ENCODE measurements at places on chromosomes 2 and 18.

- no peak for DNase-seq
Observed at GRCh38 chr2:127642706-127643438, 3.1 kb upstream of the GPR17 start.

DNA sequence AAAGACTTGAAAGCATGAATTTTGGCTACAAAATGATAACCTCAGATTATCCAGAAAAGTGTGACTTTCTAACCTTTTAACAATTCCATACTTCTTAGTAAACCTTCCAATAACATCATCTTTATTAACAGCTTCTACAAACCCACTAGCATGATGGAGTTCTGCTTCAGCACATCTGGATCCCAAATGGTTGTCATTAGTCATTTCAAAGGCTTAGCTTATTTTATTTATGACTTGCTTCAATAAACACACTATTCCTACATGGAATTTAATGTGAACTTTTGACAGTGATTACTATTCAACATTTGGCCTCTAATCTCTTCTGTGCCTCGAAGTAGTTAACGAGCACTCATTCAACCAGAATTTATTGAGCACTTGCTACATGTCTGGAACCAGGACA, 808.3 kb downstream of the TSN start:
- DNase-seq, result no peak

- no peak for DNase-seq
Observed at GRCh38 chr2:159521272-159521671, 95.1 kb downstream of the BAZ2B start.

DNA sequence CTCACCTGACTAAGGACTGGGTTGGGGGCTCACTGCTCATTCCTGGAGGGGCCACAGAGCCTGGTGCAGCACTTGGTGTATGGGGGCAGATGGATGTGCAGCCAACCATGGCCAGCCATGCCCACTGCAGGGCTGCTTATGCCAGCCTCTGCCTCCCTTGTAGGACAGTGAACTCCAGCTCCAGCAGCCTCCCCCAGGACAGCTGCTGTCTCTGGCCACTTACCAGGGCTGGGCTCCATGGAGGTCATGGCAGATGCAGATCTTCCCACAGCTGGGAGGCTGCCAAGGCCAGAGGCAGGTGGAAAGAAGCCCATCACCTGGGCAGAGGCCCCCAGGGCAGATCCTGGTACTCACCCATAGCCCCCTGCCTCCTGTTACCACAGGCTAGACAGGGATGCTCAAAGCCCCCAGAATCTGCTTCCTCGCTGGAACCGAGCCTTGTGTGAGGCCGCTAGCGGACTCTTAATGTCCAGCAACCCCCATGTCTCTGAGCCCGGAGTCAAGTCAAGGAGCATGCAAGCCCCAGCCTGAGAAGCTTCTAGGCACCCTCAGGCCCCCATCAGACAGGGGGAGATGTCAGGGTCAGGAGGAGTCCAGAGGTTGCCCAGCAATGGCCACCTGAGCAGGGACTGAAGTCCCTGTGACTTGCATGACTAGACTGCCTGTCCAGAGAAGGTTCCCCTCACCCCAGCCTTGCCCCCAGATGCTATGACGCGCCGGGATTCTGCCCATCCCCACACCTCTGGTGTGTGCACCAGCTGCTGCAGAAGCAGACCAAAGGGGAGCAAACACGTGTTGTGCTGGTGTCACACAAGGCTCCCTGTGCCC, 123.6 kb downstream of the TWIST2 start:
- DNase-seq, result no peak

- no peak for DNase-seq
Observed at GRCh38 chr2:45178854-45179253, 169.6 kb upstream of the SIX2 start.

DNA sequence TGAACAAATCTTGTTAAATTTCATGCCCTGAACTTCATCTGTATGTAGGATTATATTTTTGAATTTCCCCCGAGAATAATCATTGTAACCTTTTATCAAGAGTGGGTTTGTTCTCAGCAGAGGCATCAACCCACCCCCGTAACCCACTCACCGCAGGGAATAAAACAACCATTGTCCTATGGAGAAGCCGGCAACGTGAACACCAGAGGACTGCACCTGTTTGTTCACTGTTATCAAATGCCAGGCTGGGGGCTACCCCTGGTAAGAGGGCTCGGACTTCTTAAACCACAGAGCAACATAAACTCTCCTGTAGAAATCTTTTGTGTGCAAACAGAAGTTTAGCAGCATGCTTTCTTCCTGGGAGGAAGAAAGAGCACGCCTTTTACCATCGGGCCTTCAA, 610.4 kb downstream of the ERBB4 start:
- DNase-seq, result no peak

DNA sequence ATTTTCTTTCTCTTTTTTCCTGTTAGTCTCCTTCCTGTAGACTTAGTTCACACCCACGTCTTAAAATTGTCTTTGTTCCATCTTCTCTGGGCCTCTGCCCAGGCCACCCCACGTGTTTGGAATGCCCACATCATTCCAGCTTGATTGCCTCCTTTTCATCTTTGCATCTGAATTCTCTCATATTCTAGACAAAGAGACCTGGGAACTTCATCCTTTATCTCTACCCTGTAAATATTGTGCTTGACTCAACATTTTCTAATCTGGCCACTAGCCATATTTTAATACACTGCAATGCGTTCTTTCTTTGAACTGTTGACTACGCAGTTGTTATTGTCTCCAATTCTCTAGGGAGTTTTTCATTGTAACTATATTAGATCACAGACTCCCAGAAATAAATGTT, 187.5 kb upstream of the NRXN1 start:
- DNase-seq, result no peak

- DNase-seq, result no peak
Observed at GRCh38 chr18:11676386-11676785, 12.7 kb upstream of the GNAL start.

DNA sequence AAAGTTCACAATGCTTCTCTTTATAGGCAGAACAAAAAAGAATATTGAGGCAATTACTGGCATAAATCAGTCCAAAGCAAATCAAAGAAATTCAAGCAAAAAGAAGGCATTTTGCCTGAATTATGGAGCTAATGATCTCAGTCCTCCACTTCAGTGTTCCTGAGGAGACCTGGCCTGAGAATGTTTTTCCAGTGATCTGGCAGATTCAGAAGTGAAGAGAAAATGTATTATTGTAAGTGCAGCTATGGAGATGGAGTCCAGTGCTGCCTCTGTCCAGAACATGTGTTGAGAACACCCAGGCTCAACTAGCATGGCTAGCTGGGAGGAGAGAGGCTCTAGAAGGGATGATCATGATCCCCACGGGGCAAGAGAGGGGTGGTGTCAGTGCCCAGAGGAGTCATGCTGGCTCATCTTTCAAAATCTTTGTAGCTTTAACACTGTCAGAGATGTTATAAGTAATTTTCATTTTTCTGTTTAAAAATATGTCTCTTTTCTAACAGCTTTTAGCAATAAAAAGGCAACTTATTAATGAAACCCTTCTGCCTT, 367.0 kb upstream of the RAB12 start:
- DNase-seq, result no peak

DNA sequence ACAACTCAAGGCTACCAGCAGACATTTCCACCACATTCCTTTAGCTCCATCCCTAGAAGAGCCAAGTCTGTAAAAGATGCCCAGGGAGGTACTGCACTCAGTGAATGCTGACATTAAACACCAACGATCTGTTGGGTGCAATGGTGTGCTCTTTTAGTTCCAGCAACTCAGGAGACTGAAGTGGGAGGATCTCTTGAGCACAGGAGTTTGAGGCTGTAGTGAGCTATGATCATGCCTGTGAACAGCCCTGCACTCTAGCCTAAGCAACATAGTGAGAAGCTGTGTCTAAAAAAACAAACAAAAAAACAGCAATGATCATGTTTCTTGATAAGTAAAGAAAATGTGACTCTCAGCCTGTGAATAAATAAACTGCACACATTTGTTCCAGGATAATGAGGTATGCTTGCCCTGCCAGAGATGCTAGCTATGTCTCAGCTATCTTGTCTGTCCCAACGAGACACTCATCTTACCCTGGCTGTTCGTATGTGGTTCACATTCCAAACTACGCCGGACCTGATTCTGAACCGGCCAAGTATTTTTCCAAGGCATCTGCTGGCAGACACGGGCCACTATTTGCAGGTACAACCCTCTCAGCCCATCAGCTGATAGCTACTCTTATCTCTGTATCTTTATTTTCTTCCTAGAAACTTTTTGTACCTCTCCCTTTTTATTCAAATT, 21.8 kb downstream of the TMEM182 start:
- DNase-seq, result no peak

DNA sequence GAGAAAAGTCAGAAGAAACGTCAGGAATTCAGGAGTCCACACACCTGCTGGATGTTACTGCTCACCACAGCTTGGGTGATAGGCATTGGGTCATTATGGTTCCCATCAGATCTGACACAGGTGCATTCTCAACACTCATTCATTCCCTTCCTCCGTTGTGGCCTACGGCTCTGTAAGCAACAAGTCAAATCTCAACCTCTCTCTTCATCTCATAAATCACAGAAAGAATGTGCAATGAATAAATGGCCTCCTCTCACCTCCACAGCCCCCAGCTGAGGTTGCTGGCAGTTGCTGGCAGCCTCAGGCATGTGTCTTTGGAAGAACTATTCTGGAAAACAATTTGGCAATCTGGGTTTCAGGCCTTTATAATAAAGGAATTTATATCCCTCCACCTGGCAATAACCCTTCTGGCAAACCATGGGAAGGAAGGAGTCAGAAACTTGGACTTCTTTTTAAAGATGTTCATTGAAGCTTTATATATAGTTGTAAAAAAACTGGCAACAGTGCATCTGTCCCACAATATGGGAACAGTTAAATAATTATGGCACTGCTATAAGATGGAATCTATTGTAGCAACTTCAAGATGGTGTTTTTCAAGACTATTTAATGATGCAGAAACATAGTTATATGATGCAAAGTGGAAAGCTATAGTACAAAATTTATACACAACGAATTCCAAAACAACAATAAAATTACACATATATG, 175.4 kb downstream of the ANAPC1 start:
- DNase-seq, result no peak

DNA sequence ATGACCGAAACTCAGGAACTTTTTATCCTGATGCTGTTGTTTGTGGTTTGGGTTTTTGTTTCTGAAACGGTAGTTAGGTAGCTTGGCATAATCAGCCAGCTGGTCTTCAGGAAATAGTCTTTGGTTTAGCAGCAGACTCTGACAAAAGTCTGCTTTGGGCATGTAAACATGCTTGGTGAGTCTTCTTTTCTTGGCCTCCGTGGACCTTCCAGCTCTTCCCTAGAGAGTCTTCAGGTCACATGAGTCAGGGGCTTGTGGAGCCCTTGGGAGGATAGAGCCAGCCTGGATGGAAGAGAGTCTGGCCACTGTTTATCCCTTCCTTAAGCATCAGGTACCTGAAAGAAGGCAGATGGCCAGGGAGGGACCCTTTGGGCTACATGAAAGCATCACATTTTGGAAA, 154.5 kb downstream of the MGAT5 start:
- no peak for DNase-seq

- no peak for DNase-seq
Observed at GRCh38 chr2:176087330-176088047, 3.7 kb upstream of the EVX2 start.

DNA sequence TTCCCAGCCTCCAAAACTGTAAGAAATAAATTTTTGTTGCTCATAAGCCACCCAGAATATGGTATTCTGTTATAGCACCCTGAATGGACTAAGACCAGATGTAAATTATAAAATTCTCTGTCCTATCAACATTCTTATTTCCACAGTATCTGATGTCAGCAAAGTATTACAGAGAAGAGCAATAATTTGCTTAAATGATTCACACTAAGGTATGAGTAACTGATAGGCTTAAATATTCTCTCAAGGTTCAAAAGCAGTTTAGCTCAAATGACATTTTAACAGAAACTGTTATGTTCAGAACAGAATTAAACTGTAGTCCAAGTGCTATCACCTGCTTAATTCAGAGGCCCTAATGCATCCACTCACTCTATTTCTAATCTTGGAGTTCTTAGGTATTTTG, 12.8 kb downstream of the SESTD1 start:
- no peak for DNase-seq

- no peak for DNase-seq
Observed at GRCh38 chr2:220985561-220985960, 586.5 kb downstream of the EPHA4 start.

GRCh38 chr2:230343747-230344146, 16.8 kb downstream of the SP140L start:
- DNase-seq, result no peak

GRCh38 chr2:47336259-47337238, 66.4 kb upstream of the MSH2 start:
- no peak for DNase-seq

DNA sequence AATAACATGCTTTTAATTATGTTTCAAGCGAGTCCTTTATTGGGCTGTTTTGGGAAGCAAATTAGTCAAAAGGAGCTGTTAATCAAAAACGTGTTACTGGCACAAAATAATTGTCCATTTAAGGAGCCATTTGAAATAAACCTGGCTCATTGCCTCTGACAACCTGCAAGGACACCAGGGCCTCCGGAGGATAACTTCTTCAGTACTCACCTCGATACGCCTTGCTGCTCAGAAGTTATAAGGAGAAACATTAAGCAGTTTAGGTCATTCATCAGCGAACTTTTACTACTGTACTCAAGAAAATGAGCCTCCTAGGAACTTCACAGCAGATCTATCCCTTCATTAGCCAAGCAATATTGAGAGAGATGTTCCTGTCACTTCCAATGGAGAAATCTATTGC, 1579.2 kb upstream of the ACVR2A start:
- no peak for DNase-seq

DNA sequence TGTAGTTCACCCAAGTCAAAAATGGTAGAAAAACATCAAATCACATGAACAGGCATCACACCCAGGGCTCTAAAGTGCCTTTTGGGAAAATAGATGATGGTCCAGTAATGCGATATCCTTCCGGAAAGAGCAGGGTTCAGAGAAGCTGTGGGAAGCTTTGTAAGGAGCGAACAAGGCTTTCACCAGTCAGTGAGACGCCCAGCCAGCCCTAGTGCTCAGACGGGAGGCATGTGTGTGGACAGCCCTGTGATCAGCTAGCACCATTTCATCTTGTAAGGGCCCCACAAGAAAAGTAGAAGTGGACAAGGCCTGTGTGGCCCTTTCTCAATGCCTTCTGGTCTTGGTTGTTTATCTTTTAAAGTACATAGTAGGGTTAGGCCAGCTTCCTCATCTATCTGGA, 76.1 kb downstream of the SMIM21 start:
- no peak for DNase-seq

DNA sequence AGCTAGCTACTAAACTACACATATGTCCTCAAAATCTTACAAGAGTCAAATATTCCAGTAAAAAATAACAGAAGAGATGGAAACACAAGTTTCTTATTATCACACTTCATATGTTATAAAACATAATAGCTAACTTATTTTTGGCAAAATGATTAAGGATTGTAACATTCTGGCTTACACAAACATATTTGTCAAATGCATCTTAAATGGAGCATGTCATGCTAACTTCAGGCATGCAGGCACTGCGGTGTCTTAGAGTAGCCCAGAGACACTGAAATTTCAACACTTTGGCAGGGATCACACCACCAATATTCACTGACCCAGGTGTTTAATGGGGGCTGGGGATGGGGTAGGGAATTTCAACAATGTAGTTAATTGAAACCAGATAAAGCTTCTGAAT, 51.6 kb downstream of the LDAH start:
- DNase-seq, result no peak
